Gastrocnemius medialis (tissue), 4 donors: ENCODE measurements at places on chromosomes 1 and 21.

DNA sequence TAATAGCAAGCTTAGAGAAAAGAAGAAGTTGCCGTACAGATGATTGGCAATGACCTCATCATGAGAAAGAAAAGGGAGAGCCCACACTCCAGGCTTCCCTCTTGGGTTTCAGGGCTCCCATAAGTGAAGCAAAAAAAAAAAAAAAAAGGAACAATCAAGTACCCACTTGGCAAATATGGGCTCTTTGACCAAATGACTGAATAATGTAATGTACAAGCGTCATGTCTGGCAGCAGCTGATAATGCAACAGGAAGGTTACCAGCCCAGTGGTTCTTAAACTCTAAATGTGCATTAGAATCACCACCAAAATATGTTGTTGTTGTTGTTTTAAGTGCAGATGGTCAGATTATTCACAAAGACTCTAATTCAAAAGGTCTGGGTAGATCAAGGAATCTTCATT, 13.5 kb downstream of the TNFSF4 start:
- DNase-seq: no peak

GRCh38 chr1:35111106-35111505, 31.9 kb downstream of the ZMYM1 start:
- DNase-seq: no peak

- DNase-seq: no peak
These were observed 1.5 kb downstream of the C1orf116 start for GRCh38 chr1:207031016-207031415.

GRCh38 chr1:2175681-2176454, 18.7 kb downstream of the FAAP20 start:
- DNase-seq: no peak

DNA sequence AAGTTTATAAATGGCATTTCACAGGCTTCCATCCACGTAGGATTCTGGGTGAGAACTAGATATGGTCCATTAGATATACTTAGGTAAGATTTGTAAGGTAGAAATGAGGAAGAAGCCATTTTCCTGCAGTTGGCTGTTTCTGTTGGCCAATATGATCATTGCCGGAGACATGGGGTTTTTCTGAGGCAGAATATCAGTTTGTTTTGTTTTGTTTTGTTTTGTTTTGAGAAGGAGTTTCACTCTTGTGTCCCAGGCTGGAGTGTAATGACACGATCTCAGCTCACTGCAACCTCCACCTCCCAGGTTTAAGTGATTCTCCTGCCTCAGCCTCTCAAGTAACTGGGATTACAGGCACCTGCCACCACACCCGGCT, 8.7 kb upstream of the EYA3 start:
- no peak for DNase-seq

DNA sequence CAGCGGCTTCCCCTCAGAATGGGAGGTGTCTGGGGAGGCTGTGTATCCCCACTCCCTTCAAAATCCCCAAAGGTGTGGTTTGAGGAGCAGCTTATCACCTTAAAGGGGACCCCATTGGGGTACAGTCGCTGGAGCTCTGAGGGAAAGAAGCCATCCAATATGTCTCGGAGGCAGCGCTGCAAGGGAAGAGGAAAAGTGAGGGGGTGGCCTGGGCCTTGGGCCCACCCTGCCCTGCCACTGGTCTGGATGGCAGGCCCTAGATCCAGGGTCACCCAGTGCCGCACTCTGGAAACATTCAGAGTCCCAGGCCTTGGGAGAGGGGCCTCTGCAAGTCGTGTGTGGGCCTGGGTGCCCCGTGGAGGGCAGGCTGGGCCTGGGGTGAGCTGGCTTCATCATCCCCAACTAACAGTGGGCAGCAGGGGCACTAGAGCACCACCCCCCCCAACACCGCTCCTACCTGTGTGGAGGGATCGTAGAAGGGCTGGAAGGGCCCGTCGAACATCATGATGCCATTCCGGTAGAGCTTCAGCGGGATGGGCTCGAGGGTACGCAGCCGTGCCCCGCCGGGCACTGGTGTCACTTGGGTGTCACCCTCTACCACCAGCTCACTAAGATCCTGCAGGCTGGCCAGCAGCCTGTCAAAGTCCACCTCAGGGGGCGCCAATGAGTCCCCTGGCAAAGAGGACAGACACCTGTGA, 5.6 kb downstream of the SH3BGRL3 start:
- peak; percentile 70 for DNase-seq

GRCh38 chr1:115090956-115091355, 1.7 kb upstream of the TSPAN2 start:
- DNase-seq: no peak

GRCh38 chr1:167777269-167777650, 55.5 kb downstream of the MPZL1 start:
- no peak for DNase-seq

- DNase-seq: no peak
These were observed 110.3 kb upstream of the TSPAN2 start for GRCh38 chr1:115199416-115200132.

GRCh38 chr1:36663772-36664430, 181.2 kb upstream of the CSF3R start:
- no peak for DNase-seq
